ENCODE measurements at places on chromosomes 5 and 9.

- no peak for DNase-seq
Measured at GRCh38 chr9:84835745-84836144, 166.2 kb downstream of the NTRK2 start.

DNA sequence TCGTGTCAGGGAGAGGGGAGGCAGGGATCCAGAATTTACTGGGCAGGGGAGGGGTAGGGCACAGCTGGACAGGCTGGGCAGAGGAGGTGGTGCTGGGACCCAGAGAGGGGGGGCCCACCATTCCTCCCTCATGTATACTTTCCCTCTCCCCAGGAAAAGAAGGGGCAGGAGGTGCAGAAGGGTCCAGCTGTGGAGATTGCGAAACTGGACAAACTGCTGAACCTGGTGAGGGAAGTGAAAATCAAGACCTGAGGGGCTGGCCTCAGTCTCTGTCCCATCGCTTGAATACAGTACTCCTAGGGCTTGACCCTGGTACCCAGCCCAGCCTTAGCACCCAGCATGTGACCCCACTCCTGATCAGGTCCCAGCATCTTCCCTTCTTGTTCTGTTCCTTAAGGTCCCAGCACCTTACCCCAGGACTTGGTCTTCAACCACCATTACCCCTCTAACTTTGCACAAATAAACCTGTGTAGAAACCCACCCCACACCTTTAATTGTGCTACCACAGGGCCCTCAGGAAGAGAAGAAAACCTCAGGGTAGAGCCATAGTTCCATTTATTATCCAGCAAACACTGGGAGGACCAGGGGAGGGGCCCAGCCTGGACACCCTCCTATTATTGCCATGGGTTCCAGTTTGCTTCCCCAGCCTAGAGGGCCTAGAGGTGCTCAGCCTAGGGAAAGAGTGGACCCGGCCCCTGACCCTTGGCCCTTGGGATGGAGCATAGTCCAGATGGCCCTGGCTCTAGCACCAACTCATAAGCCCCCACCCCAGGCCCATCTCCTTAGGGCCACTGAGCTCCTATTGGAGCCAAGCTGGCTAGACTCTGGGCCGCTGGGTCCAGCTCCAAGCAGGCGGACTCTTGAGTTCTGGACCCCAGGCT lies 2.0 kb downstream of the ENHO start:
- DNase-seq = no peak

- DNase-seq = no peak
Measured at GRCh38 chr5:175163586-175164275, 280.3 kb downstream of the DRD1 start.

DNA sequence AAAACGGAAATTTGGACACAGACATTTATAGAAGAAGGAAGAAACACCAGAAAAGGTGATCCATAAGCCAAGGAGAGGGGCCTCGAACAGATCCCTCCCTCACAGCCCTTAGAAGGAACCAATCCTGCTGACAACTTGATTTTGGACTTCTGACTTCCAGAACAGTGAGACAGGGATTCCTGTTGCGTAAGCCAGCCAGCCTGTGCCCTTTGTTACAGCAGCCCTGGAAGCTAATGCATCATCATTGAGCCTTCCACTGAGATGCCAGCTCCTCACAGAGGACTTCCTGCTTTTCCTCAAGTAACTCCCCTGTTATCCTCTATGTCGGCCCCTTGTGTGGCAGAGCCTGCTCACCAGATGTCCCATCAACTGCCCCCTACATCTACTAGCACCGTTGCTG lies 94.1 kb downstream of the JMY start:
- DNase-seq = no peak

DNA sequence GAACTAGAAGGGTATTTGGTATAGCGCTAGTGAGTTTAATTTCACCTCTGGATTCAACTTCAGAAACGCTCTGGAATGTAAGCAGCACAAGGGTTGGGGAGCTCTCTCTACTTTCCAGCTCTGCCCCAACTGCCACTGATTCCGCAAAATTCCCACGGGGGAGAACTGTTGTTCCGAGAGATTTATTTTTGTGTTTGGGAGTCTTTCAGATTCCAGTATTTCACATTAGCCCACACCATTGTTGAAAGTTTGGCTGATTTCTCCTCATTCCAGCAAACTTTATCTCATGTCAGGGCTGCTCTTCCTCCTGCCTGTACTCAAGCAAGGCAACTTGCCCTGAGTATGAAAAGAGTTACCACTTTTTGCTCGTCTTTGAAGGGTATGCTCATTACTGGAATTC lies 198.5 kb upstream of the EGFLAM start:
- DNase-seq = no peak

DNA sequence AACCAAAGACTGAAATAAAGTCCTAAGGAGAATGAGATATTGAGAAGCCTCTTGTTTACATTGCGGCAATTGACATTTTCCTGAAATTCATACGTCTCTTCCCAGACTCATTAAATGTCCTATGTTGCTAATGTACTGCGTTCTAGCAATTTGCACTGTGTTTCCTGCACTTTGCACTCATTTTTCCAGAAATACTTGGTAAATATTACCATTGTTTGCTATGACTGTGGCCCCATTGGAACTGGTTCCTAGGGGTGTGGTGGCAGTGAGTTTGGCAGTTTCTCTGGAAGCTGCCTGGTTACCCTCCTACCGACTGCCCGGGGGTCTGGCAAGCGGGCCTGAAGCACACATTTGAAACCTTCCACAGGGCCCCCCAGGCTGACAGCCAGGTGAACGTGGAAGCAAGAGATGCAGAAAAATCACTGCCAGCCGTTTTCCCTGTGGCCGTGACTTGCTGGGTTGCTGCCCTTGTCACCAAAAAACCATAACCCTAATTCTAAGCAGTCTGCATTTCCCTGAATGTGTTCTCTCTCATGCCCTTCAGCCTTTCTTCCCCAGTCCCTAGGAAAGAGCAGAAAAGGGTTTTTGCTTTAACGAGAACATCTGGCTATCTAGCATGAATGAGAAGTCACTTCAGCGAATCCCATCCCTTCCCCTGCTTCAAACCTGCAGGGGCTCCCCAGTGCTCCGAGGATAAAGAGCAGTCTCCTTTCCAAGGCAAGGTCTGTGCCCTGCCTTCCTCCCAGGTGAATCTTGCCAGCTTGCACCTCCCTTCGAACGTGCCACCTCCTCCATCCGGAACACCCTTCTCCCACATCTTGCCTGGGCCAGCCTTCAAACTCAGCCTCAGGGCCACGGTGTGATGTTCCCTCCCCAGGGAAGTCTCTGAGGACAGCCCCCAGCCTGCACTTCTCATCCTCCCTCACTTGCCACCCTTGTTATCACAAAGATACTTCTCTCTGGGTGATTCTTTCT lies 84.2 kb downstream of the AK8 start:
- DNase-seq = no peak

DNA sequence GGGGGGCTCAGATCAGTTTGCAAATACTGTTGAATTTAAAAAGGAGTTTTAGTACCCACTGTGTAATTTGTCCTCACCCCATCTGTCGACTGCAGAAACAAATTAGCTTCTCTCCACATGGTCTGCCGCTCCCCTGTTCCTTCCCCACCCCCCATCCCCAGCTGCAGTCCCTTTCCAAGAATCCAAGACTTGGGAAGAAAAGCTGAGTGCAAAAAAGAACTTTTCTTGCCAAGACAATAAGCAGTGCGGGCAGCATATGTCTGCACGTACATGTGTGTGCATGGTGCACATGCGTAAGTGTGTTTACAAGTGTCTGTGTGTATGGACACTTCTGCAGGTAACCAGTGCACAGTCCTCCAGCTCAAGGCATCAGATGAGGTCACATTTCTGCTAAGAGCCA lies 125.7 kb upstream of the SMIM23 start:
- no peak for DNase-seq

DNA sequence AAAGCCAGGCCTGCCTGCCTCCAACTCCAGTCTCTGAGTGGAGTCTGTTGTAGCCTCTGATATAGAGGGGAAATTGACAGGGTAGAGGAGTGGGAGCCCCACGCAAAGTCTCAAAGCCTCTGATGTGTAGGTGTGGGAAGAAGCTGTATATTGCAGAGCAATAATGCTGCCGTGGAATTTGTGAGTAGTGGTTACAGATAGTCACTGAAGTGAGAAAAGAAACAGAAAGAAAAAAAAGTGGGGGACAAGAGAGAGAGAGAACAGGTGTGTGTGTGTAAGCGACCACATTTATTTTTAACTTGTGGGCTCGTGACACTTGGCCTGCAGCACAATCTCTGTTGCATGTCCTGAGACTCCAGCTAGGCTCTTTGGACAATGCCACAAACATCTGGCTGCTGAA lies 227.8 kb downstream of the NSG2 start:
- no peak for DNase-seq

- DNase-seq = peak; percentile 76
Measured at GRCh38 chr5:108747774-108748400, at the start of gene FER. Gene FER, plus strand, starts transcription at chr5:108747897. Its CDS starts 50,286 bp downstream, at chr5:108798183.

DNA sequence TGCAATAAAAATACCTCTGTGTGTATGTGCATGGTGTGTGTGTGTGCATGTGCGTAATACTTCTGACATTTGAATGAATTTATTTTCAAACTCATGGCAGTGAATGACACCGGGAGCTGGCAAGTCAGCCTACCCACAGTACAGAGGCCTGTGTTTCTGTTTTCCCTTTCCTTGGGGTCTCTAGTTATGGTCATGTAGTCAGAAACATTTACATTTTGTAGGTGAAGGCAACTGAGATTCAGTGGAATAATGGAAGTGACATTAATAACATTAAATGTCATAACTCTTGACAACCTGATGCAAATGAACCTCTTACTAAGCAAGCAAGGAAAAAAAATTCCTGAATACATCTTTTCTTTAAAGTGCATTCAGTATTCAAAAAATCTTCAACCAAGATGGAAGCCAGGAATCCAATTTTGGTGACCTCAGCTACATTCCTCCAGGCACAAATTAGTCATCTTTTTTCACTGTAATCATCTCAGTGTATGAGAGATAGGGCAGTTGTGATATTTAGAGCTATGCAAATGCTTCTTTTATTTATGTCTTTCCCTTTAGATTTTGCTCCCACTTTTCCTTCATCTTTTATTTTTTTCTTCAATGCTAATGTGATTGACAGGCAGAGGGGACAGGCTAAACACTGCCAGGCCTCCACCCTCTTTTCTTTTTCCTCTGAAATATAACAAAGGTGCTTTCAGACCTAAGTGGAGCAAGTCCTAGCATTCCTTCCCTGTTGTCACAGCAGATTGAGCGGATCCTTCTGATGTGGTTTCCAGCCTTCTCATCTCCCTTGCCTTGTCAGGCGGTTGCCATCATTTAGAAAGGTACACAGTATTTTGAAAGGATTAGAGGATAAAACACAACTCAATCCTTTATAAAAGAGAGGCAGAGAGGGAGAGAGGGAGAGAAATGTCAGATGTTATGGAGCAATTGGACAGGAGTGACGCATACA lies 569.8 kb upstream of the ADAMTS16 start:
- no peak for DNase-seq

GRCh38 chr5:119897537-119898370 lies 268.4 kb downstream of the FAM170A start:
- no peak for DNase-seq

DNA sequence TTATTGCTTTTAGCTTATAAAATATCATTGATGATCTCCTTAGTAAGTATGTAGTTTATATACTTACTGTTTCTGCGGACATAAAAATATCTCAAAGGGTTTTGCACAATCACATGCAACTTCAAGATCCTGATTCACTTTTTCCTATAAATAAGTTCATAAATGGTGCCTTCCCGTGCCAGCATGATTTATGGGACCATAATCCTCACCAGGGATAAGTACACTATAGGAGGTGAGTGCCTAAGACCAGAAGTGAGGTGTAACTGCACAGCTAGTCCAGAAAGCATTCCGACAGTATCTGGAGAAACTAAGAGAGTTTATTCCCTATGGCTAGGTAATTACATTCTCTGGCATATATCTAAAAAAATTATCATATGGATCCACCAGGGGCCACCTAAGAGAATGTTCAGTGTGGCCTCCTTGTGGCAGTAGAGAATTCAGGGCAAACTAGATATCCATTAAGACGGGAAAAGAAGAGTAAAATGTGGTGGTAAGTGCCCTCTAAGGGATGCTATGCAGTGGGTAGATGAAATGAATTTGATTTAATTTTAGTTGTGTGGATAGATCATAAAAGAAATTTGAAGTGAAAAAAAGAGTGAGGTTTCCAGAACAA lies 402.5 kb upstream of the SLC24A2 start:
- DNase-seq = no peak

GRCh38 chr5:58149345-58149744 lies 310.5 kb downstream of the PLK2 start:
- no peak for DNase-seq

DNA sequence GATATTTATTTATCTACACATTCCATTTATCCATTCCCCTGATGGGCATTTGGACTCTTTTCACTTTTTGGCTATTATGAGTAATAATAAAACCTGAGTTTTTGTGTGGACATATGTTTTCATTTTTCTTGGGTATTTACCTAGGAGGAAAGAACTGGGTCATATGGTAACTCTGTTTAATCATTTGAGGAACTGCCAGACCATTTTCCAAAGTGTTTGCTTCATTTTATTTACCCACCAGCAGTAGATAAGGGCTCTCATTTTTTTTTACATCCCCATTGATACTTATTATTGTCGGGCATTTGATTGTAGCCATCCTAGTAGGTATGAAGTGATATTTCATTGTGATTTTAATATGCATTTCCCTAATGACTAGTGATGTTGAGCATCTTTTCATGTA lies 7.7 kb upstream of the PTPDC1 start:
- no peak for DNase-seq

DNA sequence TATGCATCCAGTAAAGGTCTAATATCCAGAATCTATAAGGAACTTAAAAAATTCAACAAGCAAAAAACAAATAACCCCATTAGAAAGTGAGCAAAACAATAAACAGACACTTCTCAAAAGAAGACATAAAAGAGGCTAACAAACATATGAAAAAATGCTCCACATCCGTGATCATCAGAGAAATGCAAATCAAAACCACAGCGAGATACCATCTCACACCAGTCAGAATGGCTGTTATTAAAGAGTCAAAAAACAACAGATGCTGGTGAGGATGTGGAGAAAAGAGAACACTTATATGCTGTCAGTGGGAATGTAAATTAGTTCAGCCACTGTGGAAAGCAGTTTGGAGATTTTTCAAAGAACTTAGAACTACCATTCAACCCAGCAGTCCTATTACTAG lies 86.1 kb downstream of the WWC1 start:
- peak; percentile 11 for DNase-seq

DNA sequence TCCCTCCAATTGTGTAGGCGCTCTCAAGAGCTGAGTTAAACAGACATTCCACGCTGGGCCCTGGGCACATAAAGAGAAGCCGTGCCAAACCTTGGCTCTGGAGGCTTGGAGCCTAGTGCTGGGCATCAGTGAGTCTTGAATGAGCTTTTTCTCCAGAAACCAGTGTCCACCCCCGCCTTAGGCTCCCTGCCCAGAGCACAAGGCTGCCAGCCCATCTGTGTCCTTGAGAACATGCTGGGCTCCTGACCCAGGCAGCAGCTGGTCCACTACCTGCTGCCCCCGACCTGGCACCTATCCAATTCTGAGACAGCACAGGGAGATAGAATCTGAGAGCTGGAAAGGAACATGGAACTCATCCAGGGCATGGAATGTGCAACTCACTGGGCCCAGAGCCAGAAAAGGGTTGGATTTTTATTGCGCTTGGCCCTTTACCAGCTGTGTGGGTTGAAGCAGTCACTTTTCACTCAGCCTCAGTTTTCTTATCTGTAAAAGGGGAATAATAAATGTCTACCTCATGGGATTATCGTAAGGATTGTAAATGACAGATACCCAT lies 92.4 kb upstream of the CPLX2 start:
- no peak for DNase-seq

Measured in activated CD4-positive, alpha-beta T cell treated with anti-CD3 and anti-CD28 coated beads, Interleukin-2, Interleukin-6, amounts not matched to agents 100 ng/mL and 50 ng/mL, durations not matched to agents 16 hours and 8 hours (primary cell).